ENCODE measurements at places on chromosomes 4 and X. TPM values are rescaled to one million over a fixed set of nuclear protein-coding genes. Genes with fewer than 3 reads are reported as not detected.

TLR2 gene
- polyA plus RNA-seq, result 0.17 TPM

ZDHHC9 gene
- 38.2 TPM for polyA plus RNA-seq

DCHS2 gene
- not detected for polyA plus RNA-seq

GRCh38 chrX:152904151-152905080 lies 6.5 kb downstream of the ZNF185 start:
- no peaks in the 10 kb centered on the region for H3K36me3 ChIP-seq
- no peak overlapping the region for H3K4me3 ChIP-seq
- DNase-seq, result peak; percentile 46
- H3K27ac ChIP-seq, result no peak overlapping the region
- no peaks in the 10 kb centered on the region for H3K27me3 ChIP-seq

EFHC2 gene
- 0.64 TPM for polyA plus RNA-seq

- H3K27ac ChIP-seq, result no peak overlapping the region
- H3K4me1 ChIP-seq, result no peaks in the 10 kb centered on the region
- no peaks in the 10 kb centered on the region for H3K36me3 ChIP-seq
- no peaks in the 10 kb centered on the region for H3K27me3 ChIP-seq
- no peak overlapping the region for H3K4me3 ChIP-seq
These were observed 28.3 kb downstream of the CNGA2 start for GRCh38 chrX:151762802-151763201.

VSIG1 gene
- polyA plus RNA-seq, result 0.20 TPM

- H3K4me3 ChIP-seq, result no peak overlapping the region
- peaks cover 4% of the 10 kb centered on the region for H3K4me1 ChIP-seq
- no peaks in the 10 kb centered on the region for H3K27me3 ChIP-seq
- DNase-seq, result peak; percentile 96
- H3K27ac ChIP-seq, result peak overlapping the region; percentile 68
These were observed 55.5 kb downstream of the LUZP4 start for GRCh38 chrX:115344885-115345614.

- no peaks in the 10 kb centered on the region for H3K27me3 ChIP-seq
- H3K4me3 ChIP-seq, result no peak overlapping the region
- no peaks in the 10 kb centered on the region for H3K36me3 ChIP-seq
- H3K4me1 ChIP-seq, result no peaks in the 10 kb centered on the region
- DNase-seq, result no peak
These were observed 62.8 kb downstream of the RWDD4 start for GRCh38 chr4:183596067-183596757.

DNA sequence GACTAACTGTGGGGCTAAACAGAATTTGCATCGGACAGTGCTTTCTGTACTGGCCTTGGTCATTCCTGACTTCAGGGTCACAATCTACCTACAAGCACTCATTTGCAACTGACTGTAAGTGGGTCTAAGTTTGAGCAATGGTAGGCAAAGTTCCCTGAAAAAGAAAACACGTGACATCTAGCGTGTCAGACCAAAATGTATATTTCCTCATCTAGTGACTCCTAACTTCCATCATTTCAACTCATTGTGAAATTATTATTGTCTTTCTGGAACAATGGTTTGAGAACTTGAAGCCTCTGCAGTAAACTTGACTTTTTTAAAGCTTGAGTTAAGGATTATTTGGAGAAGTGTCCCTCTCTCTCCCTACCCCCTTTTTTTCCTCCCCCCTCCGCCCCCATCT lies 113.6 kb downstream of the MID1 start:
- H3K36me3 ChIP-seq, result no peaks in the 10 kb centered on the region
- H3K27ac ChIP-seq, result no peak overlapping the region
- no peaks in the 10 kb centered on the region for H3K27me3 ChIP-seq
- no peaks in the 10 kb centered on the region for H3K4me1 ChIP-seq
- DNase-seq, result no peak

GRCh38 chr4:77076889-77077635 lies 1.3 kb upstream of the CCNI start:
- DNase-seq, result no peak
- H3K4me3 ChIP-seq, result no peak overlapping the region
- peaks cover 2% of the 10 kb centered on the region for H3K4me1 ChIP-seq
- H3K27me3 ChIP-seq, result no peaks in the 10 kb centered on the region
- peak overlapping the region; percentile 100 for H3K27ac ChIP-seq

DNA sequence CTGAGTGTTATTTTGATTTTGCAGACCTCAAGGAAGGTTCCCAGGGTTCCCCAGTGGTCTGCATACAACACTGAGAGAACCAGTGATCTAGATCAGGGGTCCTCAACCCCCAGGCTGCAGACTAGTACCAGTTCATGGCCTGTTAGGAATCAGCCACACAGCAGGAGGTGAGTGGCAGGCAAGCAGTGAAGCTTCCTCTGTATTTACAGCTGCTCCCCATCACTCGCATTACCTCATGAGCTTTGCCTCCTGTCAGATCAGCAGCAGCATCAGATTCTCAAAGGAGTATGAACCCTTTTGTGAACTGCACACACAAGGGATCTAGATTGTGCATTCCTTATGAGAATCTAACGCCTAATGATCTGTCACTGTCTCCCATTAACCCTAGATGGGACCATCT lies 28.5 kb downstream of the EDNRA start:
- no peaks in the 10 kb centered on the region for H3K27me3 ChIP-seq
- no peak overlapping the region for H3K27ac ChIP-seq
- DNase-seq, result no peak
- H3K4me3 ChIP-seq, result no peak overlapping the region
- H3K4me1 ChIP-seq, result no peaks in the 10 kb centered on the region

GRCh38 chr4:41701983-41702382 lies 46.5 kb downstream of the PHOX2B start:
- H3K4me1 ChIP-seq, result no peaks in the 10 kb centered on the region
- H3K27me3 ChIP-seq, result no peaks in the 10 kb centered on the region
- no peak overlapping the region for H3K27ac ChIP-seq

GRCh38 chr4:10033191-10033881 lies 12.0 kb upstream of the SLC2A9 start:
- no peak overlapping the region for H3K4me3 ChIP-seq
- H3K27me3 ChIP-seq, result no peaks in the 10 kb centered on the region
- no peaks in the 10 kb centered on the region for H3K36me3 ChIP-seq
- peaks cover 18% of the 10 kb centered on the region for H3K4me1 ChIP-seq
- DNase-seq, result peak; percentile 85

- DNase-seq, result no peak
- no peaks in the 10 kb centered on the region for H3K36me3 ChIP-seq
- no peak overlapping the region for H3K27ac ChIP-seq
- no peaks in the 10 kb centered on the region for H3K27me3 ChIP-seq
- H3K4me1 ChIP-seq, result no peaks in the 10 kb centered on the region
These were observed 368.1 kb upstream of the NOCT start for GRCh38 chr4:138647433-138647832.

- peak overlapping the region; percentile 86 for H3K4me3 ChIP-seq
- no peaks in the 10 kb centered on the region for H3K36me3 ChIP-seq
- peaks cover 22% of the 10 kb centered on the region for H3K27me3 ChIP-seq
- H3K4me1 ChIP-seq, result peaks cover 4% of the 10 kb centered on the region
- DNase-seq, result no peak
- H3K27ac ChIP-seq, result peak overlapping the region; percentile 92
These were observed 331 bp downstream of the SETD7 start for GRCh38 chr4:139555705-139556070.

FAM133A gene
- 0.06 TPM for polyA plus RNA-seq

DNA sequence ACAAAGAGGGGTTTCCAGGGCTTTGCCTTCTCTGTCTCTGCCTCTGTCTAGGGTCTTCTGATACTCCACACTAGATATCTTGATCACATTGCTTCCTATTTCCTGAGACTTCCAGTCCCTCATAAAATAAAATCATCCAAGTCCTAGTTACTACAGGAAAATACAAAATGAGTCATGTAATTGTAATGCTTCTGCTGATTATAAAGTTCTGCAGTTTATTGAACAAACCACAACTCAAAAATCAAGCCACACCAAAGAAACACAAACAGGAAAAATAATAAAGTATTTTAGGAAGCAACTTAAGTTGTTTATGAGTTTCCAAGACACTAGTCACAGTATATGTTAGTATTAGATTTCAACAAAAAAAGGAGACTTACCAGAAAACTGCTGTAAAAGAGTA lies 695.1 kb upstream of the GALNTL6 start:
- H3K4me1 ChIP-seq, result no peaks in the 10 kb centered on the region
- DNase-seq, result no peak
- H3K27me3 ChIP-seq, result no peaks in the 10 kb centered on the region
- no peaks in the 10 kb centered on the region for H3K36me3 ChIP-seq

GRCh38 chrX:13373431-13374187 lies 53.8 kb upstream of the ATXN3L start:
- H3K27me3 ChIP-seq, result no peaks in the 10 kb centered on the region
- peak; percentile 86 for DNase-seq
- peaks cover 23% of the 10 kb centered on the region for H3K4me1 ChIP-seq
- H3K4me3 ChIP-seq, result no peak overlapping the region
- H3K36me3 ChIP-seq, result no peaks in the 10 kb centered on the region
- peak overlapping the region; percentile 76 for H3K27ac ChIP-seq

DNA sequence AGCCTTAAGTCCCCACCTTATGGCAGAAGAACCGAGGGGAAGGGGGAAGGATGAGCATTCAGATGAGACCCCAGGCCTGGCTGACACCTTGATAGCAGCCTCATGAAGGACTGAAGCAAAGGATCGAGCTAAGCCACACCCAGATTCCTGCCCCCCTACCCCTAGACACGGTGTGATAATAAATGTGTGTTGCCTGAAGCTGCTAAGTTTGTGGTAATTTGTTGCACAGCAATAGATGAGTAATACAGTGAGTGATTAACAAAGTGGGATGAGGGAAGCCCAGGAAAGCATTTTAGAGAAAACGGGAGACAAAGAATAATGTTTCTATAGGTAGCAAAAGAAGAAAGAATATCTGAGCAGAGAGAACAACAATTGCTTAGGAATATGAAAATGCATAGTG lies 404.2 kb downstream of the MID1IP1 start:
- no peaks in the 10 kb centered on the region for H3K4me1 ChIP-seq
- no peaks in the 10 kb centered on the region for H3K27me3 ChIP-seq
- no peak overlapping the region for H3K4me3 ChIP-seq
- H3K36me3 ChIP-seq, result no peaks in the 10 kb centered on the region
- no peak overlapping the region for H3K27ac ChIP-seq

GRCh38 chrX:120200851-120201250 lies 42.4 kb downstream of the RHOXF2 start:
- no peak overlapping the region for H3K27ac ChIP-seq
- H3K4me3 ChIP-seq, result no peak overlapping the region
- no peaks in the 10 kb centered on the region for H3K36me3 ChIP-seq
- no peaks in the 10 kb centered on the region for H3K4me1 ChIP-seq

- no peak for DNase-seq
- H3K27ac ChIP-seq, result no peak overlapping the region
- H3K36me3 ChIP-seq, result no peaks in the 10 kb centered on the region
- no peaks in the 10 kb centered on the region for H3K27me3 ChIP-seq
- no peaks in the 10 kb centered on the region for H3K4me1 ChIP-seq
These were observed 5.1 kb upstream of the LIMCH1 start for GRCh38 chr4:41532882-41533281.

DNA sequence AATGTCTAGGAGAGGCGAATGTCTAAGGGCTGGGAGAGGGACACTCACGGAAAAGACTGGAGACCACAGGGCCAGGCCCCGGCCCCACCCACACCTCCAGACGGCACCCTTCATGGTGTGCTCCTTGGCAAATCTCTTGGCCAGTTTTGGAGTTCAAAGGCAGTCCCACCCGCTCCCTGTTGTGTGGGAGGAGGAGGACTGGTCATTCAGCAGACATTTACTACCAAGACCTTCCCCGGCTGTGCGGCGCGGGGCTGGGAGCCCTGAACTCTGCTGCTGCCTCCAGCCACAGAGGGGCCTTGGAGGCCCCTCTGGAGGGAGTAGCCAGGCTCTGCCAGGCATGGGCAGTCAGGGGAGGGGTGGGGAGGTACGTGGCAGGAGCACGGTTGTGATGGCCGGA lies 8.7 kb upstream of the TBC1D14 start:
- H3K27ac ChIP-seq, result no peak overlapping the region
- no peaks in the 10 kb centered on the region for H3K4me1 ChIP-seq
- DNase-seq, result no peak
- no peaks in the 10 kb centered on the region for H3K27me3 ChIP-seq
- H3K36me3 ChIP-seq, result no peaks in the 10 kb centered on the region

DNA sequence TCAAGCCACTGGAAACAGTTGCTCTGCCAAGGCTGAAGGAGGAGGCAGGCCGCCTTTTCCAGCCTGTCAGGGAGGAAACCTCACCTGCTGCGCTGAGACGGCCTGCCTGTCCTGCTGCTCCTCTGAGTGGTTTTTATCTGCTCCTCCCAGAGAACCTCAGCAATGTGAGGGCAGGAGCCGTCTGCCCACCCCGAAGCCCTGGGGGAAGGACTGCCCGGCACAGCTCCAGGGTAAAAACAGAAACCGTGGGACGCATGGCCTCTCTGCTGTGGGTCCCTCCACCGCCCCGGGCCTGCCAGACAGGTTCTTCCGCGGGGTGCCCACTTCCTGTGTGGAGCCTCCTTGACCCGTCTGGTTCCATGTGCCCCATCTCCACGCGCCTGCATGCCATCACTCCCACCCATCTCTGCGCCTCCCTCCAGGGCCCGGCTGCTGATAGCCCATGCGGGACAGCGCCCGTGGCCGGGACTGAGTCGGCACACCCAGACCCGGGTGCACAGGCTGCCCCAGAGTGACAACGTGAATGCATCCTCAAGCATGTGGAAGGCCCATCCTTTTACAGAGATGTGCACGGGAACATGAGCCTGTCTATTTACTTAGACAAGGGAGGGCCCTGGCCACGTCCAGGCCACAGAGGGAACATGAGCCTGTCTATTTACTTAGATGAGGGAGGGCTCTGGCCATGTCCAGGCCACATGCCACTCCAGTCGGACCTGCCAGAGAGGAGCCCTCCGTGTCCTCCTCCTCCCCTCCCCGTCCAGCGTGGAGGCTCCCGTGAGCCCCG lies 4.0 kb upstream of the SLC49A3 start:
- H3K4me3 ChIP-seq, result no peak overlapping the region
- no peaks in the 10 kb centered on the region for H3K4me1 ChIP-seq
- DNase-seq, result no peak
- H3K27ac ChIP-seq, result no peak overlapping the region
- no peaks in the 10 kb centered on the region for H3K36me3 ChIP-seq

ERCC6L gene
- 1.7 TPM for polyA plus RNA-seq

ATRX gene
- 39.5 TPM for polyA plus RNA-seq

DNA sequence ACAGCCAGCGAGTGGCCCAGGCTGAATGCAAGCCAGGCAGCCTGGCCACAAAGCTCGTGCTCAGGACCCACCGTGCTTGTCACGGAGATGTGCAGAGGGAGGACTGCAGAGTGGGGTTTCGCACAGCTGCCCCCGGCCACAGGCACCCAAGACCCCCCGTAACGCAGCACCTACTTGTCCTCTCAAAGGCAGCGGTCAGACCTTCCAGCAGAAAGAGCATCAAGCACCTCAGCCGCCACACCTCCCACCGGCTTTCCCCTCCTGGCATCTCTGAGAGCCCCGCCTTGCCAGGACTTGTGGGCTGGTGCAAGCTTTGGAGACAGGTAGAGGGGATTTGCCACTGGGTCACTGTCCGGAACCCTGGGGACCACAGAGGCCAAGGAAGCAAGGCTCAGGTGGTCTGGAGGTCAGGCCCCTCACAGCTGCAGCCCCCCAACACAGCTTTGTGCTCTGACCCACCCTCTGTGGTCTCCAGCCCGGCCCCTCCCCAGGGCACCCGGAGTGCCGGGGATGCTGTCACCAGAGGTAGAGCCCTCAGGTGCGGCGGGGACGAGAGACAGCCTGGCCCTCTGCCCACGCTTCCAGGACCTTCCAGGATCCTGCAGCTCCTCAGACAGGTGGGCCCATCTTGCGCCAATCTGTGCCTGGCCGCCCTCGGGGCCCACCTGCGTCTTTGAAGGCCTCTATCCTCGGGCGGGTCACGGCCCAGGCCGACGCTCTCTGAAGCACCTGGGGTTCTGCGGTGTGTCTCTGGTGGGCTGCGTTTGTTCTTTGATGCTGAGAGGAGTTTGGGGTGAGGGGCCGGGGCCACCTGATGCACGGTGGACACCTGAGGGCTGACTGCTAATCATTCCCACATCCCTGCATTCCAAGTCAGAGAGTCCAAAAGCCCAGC lies 34.4 kb upstream of the HMX1 start:
- no peaks in the 10 kb centered on the region for H3K27me3 ChIP-seq
- no peak overlapping the region for H3K27ac ChIP-seq
- H3K4me1 ChIP-seq, result no peaks in the 10 kb centered on the region
- no peak for DNase-seq
- no peak overlapping the region for H3K4me3 ChIP-seq
- H3K36me3 ChIP-seq, result no peaks in the 10 kb centered on the region
